T-cell (primary cell): ENCODE measurements at places on chromosomes 11 and 22.

- peak; percentile 82 for DNase-seq
Measured at GRCh38 chr22:39174498-39175352, 22.2 kb upstream of the CBX7 start.

DNA sequence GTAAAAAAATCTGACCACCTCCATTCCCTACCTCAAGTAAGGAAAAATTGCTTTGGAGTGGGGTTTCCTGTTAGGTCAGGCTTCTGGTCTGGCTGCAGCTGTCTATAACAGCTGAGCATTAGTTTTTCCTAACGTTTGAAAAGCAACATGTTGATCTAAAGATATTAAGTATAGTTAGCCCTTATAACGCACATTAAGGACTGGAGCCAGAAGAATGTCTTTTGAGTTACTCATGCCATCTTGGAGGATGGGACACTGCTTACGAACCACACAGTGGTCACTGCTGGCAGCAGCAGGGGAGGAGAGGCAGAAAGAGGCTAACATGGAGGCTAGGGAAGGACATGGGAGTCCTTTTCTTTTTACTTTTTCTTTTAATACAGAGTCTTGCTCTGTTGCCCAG, 44.1 kb upstream of the GDPD4 start:
- DNase-seq, result no peak

GRCh38 chr22:36055376-36056295, 27.0 kb upstream of the RBFOX2 start:
- no peak for DNase-seq

- no peak for DNase-seq
Measured at GRCh38 chr11:14347991-14348390, 11.0 kb downstream of the RRAS2 start.

DNA sequence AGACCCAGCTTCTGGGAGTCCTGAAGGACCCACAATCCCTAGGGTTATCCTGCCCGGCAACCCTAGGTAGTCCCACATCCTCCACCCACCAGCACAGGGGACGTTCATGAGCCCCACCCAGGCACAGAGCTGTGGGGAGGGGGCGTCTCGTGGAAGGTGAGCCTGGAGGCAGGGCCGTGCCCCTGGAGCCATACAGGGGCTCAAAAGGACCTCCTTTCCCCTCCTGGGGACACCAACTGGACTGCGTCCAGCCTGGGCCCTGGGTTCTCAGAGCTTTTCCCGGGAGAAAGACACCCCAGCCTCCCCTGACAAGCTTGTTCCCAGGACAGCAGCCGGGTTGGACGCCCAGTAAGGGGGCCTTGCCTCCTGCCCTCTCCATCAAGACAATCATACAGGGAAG, 78.4 kb downstream of the BRD1 start:
- no peak for DNase-seq

- DNase-seq, result no peak
Measured at GRCh38 chr11:3950996-3951660, 95.7 kb downstream of the STIM1 start.

DNA sequence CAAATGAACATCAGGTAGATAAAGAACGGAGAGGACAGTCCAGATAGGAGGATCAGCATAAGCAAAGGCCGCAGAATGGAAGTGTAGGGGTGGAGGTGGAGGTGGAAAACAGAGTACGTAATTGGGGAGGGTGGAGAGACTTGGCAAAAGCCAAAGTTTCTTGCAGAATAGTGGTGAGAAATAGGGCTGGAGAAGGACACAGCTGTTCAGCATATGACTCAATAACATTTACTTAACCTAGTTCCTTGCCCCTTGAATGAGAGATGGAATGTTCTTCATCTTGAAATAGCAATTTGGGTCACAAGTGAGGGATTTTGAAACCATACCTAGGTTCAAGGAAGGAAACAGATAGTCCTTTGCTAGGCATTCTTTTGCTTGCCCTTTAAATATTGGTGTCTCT, 235.9 kb upstream of the ARHGAP20 start:
- DNase-seq, result no peak

- no peak for DNase-seq
Measured at GRCh38 chr11:117449111-117449693, 121.5 kb downstream of the CEP164 start.

DNA sequence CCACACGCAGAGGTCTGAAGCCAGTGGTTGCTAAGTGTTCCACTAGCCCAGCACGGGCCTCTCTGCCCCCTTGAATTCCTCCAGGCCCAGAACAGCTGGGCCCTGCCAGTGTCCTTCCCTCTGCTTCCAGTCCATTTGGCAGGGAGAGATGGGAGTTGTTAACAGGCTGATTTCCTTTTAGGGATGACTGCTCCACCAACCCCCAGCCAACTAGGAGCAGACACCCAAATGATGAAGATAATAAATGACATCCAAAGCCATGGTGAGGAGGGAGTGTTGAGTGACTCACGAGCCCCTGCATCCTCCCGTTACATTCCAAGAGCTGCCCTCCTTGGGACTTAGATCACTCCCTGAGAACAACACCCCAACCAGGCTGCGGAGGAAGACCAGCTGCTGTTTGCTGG, 20.6 kb downstream of the PARVA start:
- DNase-seq, result no peak

GRCh38 chr11:16603245-16603644, 135.2 kb upstream of the C11orf58 start:
- no peak for DNase-seq

GRCh38 chr11:115409691-115410220, 94.5 kb downstream of the CADM1 start:
- DNase-seq, result no peak

DNA sequence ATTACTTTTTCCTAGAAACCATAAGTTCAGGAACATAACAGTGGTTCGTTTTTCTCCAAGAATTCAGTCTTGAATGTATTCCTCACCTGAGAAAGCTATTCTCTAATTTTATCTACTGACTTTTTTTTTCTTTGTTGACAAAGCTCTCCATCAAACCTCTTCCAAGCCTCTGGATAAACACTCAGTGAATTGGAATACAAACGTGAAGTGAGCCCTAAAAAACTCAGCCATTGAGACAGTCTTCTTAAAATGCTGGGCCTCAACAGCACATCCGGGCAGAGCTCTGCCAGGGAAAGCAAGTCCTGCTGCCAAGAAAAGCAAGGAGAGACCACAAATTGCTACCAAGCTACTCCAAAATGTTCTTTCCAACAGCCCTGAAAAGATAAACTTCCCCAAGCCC, 7.7 kb upstream of the SLC1A2 start:
- no peak for DNase-seq

DNA sequence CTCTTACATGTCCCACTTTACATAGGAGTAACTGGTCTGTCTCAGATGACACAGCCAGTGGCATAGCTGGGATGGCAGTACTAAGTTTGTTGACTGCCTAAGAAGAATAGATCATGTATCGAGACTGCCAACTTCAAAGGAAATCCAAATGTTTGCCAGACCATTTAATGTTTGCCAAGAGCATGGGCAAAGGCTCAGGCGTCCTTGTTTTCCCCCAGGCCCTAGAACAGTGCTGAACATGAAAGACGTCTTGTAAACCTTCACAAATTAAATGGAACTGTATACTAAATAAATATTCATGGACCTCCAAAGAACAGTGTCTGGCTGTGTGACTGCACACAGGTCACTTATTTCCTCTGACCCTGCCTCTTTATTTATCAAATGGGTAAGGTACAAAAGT, 234.7 kb upstream of the CCDC90B start:
- no peak for DNase-seq

DNA sequence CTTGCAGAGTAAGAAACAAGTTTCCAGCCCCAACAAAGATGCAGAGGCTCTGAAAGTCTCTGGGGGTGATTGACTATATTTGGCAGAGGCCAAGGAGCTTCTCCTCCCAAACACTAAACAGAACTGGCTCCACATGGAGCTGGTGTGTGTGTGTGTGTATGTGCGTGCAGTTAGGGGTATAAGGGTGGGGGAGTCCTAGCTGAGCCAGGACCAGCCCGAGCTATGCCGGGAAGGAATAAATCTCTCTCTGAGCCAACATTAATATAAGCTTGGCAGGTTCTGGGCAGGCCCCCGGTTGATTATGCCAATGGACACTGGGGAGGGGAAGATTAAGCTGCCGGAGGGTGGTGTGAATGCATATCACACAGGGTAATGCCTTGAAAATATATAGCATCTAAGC, 324.2 kb downstream of the MIAT start:
- no peak for DNase-seq

- no peak for DNase-seq
Measured at GRCh38 chr11:115981104-115981481, 476.9 kb upstream of the CADM1 start.

DNA sequence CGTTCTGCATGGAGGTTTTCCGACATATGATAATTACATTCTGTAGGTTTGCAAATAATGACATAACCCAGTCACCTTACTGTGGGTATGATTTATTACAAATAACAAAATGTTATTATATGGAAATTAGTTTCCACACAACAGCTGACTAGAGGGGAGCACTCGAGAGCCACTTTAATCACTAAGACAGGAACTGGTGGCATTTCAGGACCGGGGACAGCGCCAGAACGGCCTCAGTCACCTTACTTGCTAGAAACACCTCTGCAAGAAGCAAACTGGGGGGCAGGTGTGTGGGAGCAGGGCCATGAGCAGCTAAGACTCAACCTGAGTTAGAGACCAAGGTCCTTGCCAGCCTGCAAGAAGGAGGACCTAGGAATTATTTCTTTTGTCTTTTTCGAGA, 199.9 kb downstream of the DSCAML1 start:
- DNase-seq, result no peak

- DNase-seq, result no peak
Measured at GRCh38 chr11:35343033-35343598, 76.2 kb downstream of the SLC1A2 start.

GRCh38 chr22:24434471-24435322, 7.3 kb downstream of the ADORA2A start:
- peak; percentile 65 for DNase-seq

GRCh38 chr11:83612891-83613766, 327.0 kb upstream of the CCDC90B start:
- no peak for DNase-seq

GRCh38 chr11:30811226-30811755, 225.1 kb upstream of the MPPED2 start:
- DNase-seq, result no peak
